ENCODE measurements at places on chromosomes 11 and 22. TPM values are rescaled to one million over a fixed set of nuclear protein-coding genes. Genes with fewer than 3 reads are reported as not detected.

Gene TRIM22
- total RNA-seq = 131 TPM

Gene TSGA10IP
- not detected for total RNA-seq

Gene TBX10
- not detected for total RNA-seq

Gene SAA4
- not detected for total RNA-seq

Gene LDLRAD3
- total RNA-seq = 21.6 TPM

Gene SERPIND1
- not detected for total RNA-seq

Gene SGSM1
- 1.1 TPM for total RNA-seq

Gene OR8D4
- not detected for total RNA-seq

Gene COMT
- total RNA-seq = 298 TPM

Gene NLRP14
- 0.65 TPM for total RNA-seq

Gene IFITM1
- 0.57 TPM for total RNA-seq

Gene PIM3
- 199 TPM for total RNA-seq

Gene OPCML
- total RNA-seq = not detected

Gene NELL1
- not detected for total RNA-seq

Gene ABCG4
- total RNA-seq = 0.33 TPM

Gene TRIM29
- total RNA-seq = not detected

Gene GGTLC3
- not detected for total RNA-seq

Gene TTC36
- 0.19 TPM for total RNA-seq
